Mesothelial cell of epicardium (in vitro differentiated cells): ENCODE measurements at places on chromosomes 2 and 18. TPM values are rescaled to one million over a fixed set of nuclear protein-coding genes. Genes with fewer than 3 reads are reported as not detected.

Gene OSBPL6
- total RNA-seq: 2.1 to 3.1 TPM (median 2.8 TPM) in 3 replicates

Gene TTN
- total RNA-seq: 0.84 to 1.2 TPM (median 1.0 TPM) in 3 replicates

Gene ATP5MC3
- total RNA-seq: 171 to 172 TPM (median 172 TPM) in 3 replicates

Gene ZNF236
- 30.8 to 32.5 TPM (median 30.8 TPM) in 3 replicates for total RNA-seq

Gene POTEC
- not detected in 3 replicates for total RNA-seq

Gene HOXD3
- 0.93 to 1.1 TPM (median 1.1 TPM) in 3 replicates for total RNA-seq

Gene CHST9
- 1.8 to 2.4 TPM (median 2.3 TPM) in 3 replicates for total RNA-seq

Gene IDH1
- total RNA-seq: 82.9 to 89.3 TPM (median 87.7 TPM) in 3 replicates
